ENCODE measurements at places on chromosomes 13 and 19.
A peak's percentile ranks its signal among the peaks of the same experiment; 100 is the strongest.

- no peak for DNase-seq
These were observed 18.7 kb downstream of the GPR180 start for GRCh38 chr13:94620286-94620896.

DNA sequence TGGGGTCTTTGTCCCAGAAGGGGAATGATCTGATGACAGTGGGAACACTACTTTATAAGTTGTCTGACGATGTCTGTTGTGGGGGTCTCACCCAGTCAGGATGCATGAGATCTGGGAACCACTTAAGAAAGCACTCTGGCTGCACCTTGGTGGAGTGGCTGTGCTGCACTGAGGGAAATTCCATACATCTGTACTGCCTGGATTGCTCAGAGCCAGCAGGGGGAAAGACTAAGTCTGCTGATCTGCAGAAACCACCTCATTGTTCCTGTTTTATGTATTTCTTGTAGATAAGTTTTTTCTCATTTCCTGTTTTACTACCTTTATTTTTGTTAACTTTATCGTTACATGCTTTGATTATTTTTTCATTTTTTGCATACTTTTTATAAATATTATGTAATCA, 27.3 kb downstream of the ZNF430 start:
- no peak for DNase-seq

- DNase-seq = no peak
These were observed 46.2 kb downstream of the ACTN4 start for GRCh38 chr19:38693380-38694223.

GRCh38 chr13:39129213-39129612, 91.0 kb downstream of the NHLRC3 start:
- no peak for DNase-seq

GRCh38 chr13:32056316-32056715, 24.7 kb downstream of the FRY start:
- DNase-seq = no peak

GRCh38 chr13:50550151-50550550, 293.3 kb downstream of the DLEU7 start:
- DNase-seq = no peak

GRCh38 chr19:40464059-40465024, 1.2 kb downstream of the BLVRB start:
- peak; percentile 59 for DNase-seq

DNA sequence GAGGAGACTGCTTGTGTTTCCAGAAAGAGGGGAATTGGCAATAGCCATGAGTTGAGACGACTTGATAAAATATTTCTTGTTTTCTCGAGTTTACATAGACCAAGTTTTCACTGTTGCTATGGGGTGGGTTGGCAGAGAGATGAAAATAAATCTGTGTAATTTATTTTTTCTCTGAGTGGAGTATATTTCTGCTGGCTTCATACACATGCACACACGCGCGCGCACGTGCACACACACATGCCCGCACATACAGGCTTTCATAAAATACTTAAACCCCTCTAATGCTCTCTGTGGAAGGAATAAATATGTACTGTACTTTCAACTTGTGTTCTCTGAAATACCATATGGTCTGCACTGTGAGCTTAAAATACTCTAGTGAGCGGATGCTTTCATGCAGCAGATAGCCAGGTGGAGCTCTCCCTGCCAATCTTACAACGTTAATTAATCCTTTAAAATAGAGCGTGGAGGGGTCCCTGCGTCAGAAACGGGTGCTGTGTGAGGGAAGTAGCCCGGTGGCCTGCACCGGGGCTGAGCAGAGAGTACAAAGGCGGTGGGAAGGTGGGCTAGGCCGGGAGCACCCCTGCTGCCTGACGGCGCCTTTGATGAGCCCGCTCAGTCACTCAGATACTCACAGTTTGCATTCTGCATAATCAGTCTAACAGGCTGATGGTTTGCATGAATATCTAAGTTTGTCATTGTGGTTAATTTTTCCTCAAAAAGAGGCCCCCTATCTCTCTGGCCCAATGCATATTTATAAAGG, 44.1 kb downstream of the CCNE1 start:
- no peak for DNase-seq

DNA sequence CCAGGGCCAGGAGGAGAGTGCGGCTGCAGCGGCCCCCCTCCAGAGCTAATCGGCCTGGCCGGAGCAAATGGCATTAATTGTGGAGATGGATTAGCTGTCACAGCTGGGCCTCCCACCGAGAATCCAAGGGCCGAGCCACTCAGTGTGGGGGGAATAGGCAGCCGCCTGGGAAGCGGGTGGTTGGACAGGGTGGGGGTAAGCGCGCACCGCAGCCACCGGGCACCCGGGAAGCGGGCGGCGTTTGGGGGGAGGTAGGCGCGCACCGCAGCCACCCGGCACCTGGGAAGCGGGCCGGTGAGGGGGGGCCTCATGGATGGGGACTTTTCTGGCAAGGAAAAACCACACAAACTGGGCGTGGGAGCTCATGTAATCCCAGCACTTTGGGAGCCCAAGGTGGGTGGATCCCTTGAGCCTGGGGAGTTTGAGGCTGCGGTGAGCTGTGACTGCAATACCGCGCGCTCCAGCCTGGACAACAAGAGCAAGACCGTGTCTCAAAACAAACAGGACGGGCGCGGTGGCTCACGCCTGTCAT, 9.7 kb downstream of the R3HDM4 start:
- DNase-seq = no peak

DNA sequence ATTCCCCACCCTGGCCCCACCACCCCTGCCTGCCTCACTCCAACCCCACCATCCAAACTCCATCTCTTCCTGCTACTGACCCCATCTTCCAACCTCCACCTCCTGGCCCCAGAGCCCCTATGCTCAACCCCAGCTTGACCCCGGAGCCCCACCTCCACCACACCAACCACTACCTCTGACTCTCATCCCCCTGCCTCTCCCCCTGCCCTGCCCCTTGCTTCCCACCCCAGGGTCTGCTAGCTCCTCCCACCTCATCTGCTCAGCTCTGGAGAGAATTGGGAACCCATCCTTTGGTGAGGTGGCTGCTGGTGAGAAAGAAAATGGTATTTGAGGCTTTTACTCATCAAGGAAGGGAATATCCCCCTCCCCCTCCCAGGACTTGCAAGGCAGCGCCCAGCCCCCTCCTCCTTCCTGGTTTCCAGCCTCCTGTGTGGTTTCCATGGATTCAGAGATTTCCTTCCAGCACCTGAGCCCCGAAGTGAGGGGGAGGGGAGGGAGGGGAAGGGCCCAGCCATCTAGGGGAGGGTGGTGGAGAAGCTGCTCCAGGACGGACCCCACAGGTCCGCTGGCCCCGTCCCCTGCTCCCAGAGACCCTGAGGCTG, 11.4 kb upstream of the PEPD start:
- no peak for DNase-seq

Data from T-helper 2 cell treated with Interferon-gamma antibody and Interleukin-4, amounts not matched to agents 5 μg/mL and 100 μg/mL, for 36 hours (primary cell).